Activated CD4-positive, alpha-beta T cell treated with anti-CD3 and anti-CD28 coated beads, Interleukin-2, amount 50 U/mL, for 1 hour (primary cell): ENCODE measurements at places on chromosomes 4 and X.

- DNase-seq, result no peak
These were observed 9.3 kb upstream of the LIMCH1 start for GRCh38 chr4:41528512-41529205.

DNA sequence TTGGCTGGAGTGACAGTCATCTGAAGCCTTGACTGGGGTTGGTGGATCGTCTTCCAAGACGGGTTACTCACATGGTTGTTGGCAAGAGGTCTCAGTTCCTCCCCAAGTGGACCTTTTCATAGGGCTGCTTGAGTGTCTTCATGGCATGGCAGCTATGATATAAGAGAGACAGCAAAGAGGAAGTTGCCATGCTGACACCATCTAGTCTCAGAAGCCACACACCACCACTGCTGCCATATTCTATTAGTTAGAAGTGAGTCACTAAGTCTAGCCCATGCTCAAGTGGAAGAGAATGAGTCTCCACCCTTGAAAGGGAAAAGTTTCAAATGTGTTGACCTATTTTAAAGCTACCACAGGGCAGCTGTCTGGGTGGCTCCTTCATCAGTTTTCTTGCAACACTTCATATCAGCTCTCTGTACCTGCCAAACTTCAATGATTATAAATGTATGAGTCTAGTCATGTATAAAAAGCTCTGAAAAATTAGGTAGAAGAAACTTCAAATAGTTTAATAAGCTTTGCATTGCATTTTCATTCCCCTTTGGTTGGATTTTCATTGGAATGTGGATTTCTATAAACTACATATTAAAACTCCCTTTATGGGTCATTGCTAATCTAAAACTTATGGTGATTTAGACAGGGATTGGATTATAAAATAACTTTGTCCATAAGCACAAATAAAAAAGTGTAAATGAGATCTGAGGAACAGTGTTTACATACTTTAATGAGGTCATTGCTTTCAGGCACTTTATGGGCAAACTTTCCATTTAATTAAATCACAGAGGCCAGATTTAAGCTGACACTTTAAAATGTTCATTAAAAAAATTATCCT, 68.0 kb upstream of the ATXN3L start:
- DNase-seq, result no peak

DNA sequence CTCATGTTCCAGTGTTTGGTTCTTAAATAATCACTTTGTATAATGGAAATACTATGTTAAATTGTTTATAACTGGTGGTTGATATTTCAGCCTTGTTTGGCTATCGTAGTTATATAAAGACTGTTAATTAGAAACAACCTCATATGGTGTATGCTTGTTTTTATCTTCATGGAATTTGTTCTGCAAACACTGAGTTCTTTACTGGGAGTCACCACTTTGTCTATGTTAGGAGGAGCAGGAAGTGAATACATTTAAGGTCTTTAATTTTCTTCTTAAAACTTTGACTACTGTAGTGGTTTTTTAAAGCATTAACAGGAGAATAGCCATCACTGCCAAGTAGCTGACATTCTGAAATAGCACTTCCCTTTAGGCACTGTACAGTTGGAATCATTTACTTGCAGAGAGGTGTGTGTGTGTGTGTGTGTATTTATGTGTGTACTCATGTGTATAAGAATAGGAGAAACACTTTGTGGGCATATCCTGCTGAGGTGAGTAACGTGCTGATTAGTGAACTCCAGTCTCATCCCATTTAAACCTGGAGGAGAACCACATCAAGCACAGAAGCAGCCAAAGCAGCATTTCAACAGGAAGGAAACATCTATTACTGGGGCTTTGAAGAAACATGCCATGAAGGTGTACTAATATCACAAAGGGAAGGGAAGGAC, 37.8 kb downstream of the TET2 start:
- no peak for DNase-seq

GRCh38 chr4:153292897-153293741, 51.4 kb upstream of the MND1 start:
- no peak for DNase-seq

- DNase-seq, result no peak
These were observed 49.4 kb upstream of the PRR32 start for GRCh38 chrX:126770179-126770578.

DNA sequence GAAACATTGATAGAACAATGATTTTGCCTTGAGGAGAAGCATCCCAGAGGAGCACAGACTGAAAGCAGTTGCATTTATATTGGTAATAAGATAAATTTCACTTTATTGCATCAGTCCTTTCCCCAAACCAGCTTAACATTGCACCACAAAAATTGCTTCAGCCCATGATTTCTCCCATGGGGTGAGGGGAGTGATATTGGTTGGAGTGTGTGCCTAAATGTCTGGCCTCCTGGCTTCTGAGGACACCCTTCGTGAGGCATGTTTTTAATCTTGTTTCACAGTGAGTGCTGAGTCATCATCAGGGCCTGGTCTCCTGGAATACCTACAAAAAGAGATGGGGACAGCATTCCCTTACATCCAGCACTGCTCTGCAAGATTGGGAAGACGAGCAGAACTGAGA, 487.9 kb downstream of the C4orf33 start:
- DNase-seq, result no peak

DNA sequence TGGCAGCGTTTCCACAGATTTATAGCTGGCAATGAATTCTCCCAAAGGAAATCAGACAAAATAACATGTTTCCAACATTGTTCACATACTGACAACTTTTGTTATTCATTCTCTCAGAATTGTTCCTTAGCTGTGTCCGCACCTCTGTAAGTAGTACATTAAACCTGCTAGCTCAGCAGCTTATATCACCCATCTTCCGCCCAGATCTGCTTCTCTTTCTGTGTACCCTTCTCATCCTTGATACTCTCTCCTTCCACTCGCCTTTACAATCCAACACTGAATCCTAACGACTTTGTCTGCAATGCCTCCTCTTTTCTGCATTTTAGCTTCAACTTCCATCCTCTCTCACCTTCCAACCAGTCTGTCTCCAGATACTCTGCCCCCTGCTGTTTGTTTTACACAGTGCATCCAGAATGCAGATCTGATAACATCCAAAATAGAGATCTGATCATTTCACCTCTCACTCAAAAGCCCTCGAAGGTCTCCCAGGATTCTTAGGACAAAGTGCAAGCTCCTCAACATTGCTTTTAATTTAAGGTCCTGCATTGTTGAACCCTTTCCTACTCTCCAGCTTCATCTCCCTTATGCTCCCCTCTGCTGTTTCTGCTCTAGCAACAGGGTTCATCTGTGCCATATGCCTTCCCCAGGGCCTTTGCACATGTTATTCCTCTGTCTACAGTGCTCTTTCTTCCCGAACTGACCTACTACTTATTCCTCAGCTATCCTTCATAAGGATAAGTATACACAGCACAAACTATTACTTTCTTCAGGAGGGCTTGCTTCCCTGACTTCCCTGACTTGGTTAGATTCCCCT, 67.3 kb upstream of the VBP1 start:
- peak; percentile 17 for DNase-seq

GRCh38 chrX:104195489-104196084, 29.3 kb downstream of the FAM199X start:
- no peak for DNase-seq

DNA sequence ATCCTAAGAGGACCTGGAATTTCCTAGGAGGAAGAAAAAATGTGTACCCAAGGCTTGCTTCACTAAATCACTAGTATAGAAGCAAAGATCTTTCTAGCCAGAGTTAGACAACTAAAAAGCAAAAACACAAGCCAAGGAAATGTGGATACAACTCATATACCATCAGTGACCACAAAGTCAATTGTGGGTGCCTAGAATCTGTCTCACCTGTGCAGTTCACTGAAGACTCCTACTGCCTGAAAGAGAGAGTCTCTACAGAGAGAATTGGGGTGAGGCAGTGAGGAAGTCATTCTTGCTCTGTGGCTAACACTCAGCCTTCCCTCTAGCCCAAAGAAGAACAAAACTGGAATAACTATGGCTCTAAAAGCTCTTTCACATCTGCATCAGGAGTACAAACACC, 82.9 kb downstream of the EFHC2 start:
- no peak for DNase-seq

GRCh38 chr4:111296466-111296865, 673.6 kb upstream of the PITX2 start:
- no peak for DNase-seq

DNA sequence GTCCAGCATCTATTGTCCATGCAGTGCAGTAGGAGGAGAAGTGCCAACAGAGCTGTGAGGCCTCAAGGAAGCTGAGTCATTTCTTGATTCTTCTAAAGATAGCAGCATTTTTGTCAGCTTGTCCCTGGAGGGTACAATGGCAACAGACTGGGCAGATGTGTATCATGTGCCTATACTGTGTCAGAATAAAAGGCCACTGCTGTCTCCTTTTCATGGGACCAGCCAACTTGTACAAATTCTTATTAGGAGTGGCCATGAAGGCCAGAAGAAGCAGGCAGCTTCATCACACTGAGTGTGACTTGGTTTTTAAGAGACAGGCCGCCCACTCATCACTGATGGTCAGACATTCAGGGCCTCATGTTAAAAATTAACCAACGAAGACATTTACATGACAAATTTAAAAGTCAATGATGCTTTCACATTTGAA, 185.0 kb upstream of the FAM241A start:
- no peak for DNase-seq
